Activated CD4-positive, alpha-beta memory T cell treated with anti-CD3 and anti-CD28 coated beads, Interleukin-2, amount 10 ng/mL, durations not matched to agents 7 days and 5 days (primary cell): ENCODE measurements at places on chromosomes 4 and X. TPM values are rescaled to one million over a fixed set of nuclear protein-coding genes. Genes with fewer than 3 reads are reported as not detected.

- no peaks in the 10 kb centered on the region for H3K36me3 ChIP-seq
- no peak overlapping the region for H3K4me3 ChIP-seq
- no peak for DNase-seq
- H3K4me1 ChIP-seq: no peaks in the 10 kb centered on the region
- no peak overlapping the region for H3K27ac ChIP-seq
- no peaks in the 10 kb centered on the region for H3K27me3 ChIP-seq
Observed at GRCh38 chr4:181078196-181078595, 1165.0 kb upstream of the TENM3 start.

DNA sequence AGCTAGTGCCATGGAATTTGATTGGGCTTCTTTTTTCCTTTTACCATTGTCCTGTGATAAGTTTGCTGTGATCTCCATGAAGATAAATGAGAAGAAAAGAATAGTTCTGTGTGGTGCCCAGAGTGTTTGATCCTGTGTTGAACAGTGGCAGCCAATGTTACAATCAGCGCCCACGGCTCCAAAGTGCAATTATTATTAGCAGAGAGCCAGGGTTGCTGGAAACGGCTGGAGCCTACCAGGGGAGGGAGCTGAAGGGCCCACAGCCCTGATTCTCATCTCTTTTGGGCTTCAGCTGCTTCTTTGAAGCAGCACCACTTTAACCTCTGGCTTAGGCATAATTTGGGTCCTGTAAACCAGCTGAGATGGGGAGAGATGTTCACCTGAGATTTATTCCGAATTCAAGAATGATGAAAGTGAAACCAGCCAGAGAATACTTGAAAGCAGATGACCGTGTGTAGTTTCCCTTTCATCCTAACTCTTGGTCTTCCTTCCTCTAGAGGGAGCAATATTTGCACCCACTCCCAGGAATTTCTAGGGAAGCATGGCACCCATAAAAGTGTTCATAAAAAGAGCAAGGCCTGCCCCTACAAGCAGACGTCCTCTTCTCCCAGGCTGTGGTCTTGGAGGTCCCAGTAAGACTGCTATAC, 298.3 kb downstream of the EVC2 start:
- H3K36me3 ChIP-seq: no peaks in the 10 kb centered on the region
- H3K4me3 ChIP-seq: no peak overlapping the region
- H3K27ac ChIP-seq: no peak overlapping the region

The HPGD gene
- total RNA-seq: 34.1 TPM

DNA sequence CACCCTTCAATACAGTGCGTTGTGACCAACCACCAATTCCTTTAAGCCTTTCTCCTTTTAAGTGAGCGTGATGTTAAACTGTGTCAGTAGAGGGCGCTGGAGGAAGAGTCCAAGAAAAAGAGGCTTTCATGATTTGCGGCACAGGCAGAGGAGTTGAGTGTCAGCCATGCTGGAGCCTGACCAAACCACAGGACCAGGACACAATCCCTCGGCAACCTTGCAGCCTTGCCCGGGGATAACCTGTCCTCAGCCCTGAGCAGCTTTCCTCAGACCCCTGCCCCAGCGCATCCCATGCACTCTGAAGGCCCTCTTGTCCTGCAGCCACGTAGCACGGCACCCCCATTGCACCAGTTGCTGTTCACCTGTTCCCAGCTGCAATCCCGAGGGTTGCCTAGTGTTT, 53.5 kb upstream of the SMIM31 start:
- DNase-seq: no peak
- H3K27ac ChIP-seq: no peak overlapping the region
- no peak overlapping the region for H3K4me3 ChIP-seq
- H3K4me1 ChIP-seq: no peaks in the 10 kb centered on the region
- no peaks in the 10 kb centered on the region for H3K27me3 ChIP-seq
- H3K36me3 ChIP-seq: no peaks in the 10 kb centered on the region

DNA sequence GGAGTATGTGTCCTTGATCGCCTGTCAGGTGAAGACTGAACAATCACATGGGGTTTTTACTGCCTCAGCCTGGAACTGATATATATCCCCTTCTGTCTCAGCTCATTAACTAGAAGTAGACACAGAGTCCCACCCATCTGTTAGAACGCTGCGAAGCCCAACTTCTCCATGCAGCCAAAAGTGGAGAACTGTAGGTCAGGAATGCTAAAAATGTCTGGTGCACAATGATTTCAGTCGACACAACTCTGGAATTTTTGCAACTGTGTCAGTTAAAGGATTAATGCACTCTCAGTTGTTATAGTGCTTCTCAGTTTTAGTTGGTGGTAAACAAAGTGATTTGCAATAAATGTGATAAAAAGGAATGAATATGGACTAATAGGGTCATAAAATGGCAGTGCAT, 287.2 kb downstream of the INPP4B start:
- H3K36me3 ChIP-seq: peaks cover 3% of the 10 kb centered on the region
- peak overlapping the region; percentile 66 for H3K27ac ChIP-seq
- H3K27me3 ChIP-seq: no peaks in the 10 kb centered on the region
- peaks cover 66% of the 10 kb centered on the region for H3K4me1 ChIP-seq
- peak overlapping the region; percentile 25 for H3K4me3 ChIP-seq

The P2RY4 gene
- total RNA-seq: 0.35 TPM

- H3K4me1 ChIP-seq: no peaks in the 10 kb centered on the region
- DNase-seq: no peak
- H3K4me3 ChIP-seq: no peak overlapping the region
- H3K27me3 ChIP-seq: peaks cover 14% of the 10 kb centered on the region
Observed at GRCh38 chrX:134963041-134963440, 27.8 kb upstream of the SMIM10 start.

The ZNF185 gene
- 0.75 TPM for total RNA-seq

GRCh38 chrX:49202022-49202421, 2.0 kb upstream of the SYP start:
- peaks cover 20% of the 10 kb centered on the region for H3K4me1 ChIP-seq
- DNase-seq: no peak
- peaks cover 10% of the 10 kb centered on the region for H3K27me3 ChIP-seq
- no peak overlapping the region for H3K4me3 ChIP-seq
- H3K36me3 ChIP-seq: no peaks in the 10 kb centered on the region
- H3K27ac ChIP-seq: no peak overlapping the region

GRCh38 chr4:83758285-83758684, 222.4 kb downstream of the GPAT3 start:
- H3K27me3 ChIP-seq: peaks cover 4% of the 10 kb centered on the region
- no peak for DNase-seq
- no peak overlapping the region for H3K27ac ChIP-seq
- no peak overlapping the region for H3K4me3 ChIP-seq
- H3K36me3 ChIP-seq: no peaks in the 10 kb centered on the region

The SPCS3 gene
- 233 TPM for total RNA-seq

The CFAP47 gene
- not detected for total RNA-seq

The TLR3 gene
- total RNA-seq: 2.2 TPM

- H3K4me1 ChIP-seq: no peaks in the 10 kb centered on the region
- no peaks in the 10 kb centered on the region for H3K27me3 ChIP-seq
Observed at GRCh38 chr4:138317175-138317748, 75.1 kb upstream of the SLC7A11 start.
